ENCODE measurements at places on chromosomes 1 and 21. TPM values are rescaled to one million over a fixed set of nuclear protein-coding genes. Genes with fewer than 3 reads are reported as not detected.

Gene TAS1R1
- total RNA-seq: not detected

- no peak overlapping the region for H3K4me3 ChIP-seq
- no peak overlapping the region for H3K27ac ChIP-seq
- H3K36me3 ChIP-seq: no peaks in the 10 kb centered on the region
- DNase-seq: peak; percentile 72
- H3K27me3 ChIP-seq: no peaks in the 10 kb centered on the region
Measured at GRCh38 chr21:46172863-46173528, 11.3 kb downstream of the SPATC1L start.

Gene DIO1
- not detected for total RNA-seq

DNA sequence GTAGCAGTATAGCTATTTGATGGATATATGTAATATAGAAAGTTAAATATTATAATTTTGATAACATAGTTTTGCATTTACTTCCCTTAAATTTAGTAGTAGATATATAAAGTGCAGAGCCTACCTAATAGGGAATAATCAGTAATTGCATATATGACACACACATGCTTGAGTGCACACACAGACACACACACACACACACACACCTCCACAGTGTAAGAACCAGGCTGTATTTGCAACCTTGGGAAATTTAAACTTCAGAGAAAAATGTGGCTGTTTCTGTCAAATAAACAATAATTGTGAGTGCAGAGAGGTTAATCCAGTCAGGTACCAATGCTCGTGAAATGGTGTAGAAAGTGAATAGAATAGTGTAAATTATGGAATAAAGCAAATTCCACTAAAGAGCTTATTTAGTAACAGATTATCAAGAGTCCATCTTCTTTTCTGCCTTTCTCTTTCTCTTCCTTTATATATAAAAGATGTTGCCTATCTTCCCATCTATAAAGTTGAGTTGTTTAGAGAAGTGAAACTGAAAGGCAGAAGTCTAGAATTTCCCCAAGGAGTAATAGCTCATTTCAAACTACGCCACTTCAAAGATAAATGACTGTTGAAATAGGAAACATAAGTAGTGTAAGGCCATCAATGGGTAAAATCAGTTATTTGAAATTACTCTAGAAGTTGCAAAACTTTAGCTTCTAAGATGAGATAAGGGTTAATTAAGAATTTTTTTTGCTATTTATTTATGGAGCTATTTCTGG lies 273.7 kb downstream of the SRGAP2C start:
- H3K27me3 ChIP-seq: no peaks in the 10 kb centered on the region
- DNase-seq: no peak
- H3K4me1 ChIP-seq: no peaks in the 10 kb centered on the region
- H3K27ac ChIP-seq: no peak overlapping the region

- no peaks in the 10 kb centered on the region for H3K36me3 ChIP-seq
- no peak overlapping the region for H3K27ac ChIP-seq
- no peaks in the 10 kb centered on the region for H3K27me3 ChIP-seq
- peaks cover 14% of the 10 kb centered on the region for H3K4me1 ChIP-seq
- no peak overlapping the region for H3K4me3 ChIP-seq
Measured at GRCh38 chr1:10835822-10836421, 39.5 kb upstream of the CASZ1 start.

DNA sequence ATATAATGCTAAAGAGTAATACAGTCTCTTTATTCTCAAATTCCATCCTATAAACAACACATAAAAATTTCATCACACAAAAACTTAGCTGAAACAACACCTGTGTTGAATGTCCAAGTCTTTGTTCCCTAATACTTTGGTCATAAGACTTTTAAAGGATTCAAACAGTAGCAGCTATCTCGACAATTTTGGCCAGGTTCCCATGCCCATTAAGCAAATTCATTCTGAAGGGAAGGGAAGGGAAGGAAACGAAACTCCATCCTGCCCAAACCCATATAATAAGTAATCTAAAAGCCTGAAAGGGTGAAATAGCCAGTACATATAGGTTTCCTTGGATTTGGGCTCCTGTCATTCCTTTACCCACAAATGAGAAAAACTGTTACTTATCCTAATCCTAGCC lies 7.5 kb downstream of the IVNS1ABP start:
- no peak overlapping the region for H3K27ac ChIP-seq
- no peaks in the 10 kb centered on the region for H3K27me3 ChIP-seq
- H3K4me1 ChIP-seq: peaks cover 44% of the 10 kb centered on the region
- DNase-seq: no peak

Gene CCDC190
- not detected for total RNA-seq

Gene ATPAF1
- 37.1 TPM for total RNA-seq

Gene LCA5L
- not detected for total RNA-seq

Gene TMIGD3
- total RNA-seq: 2.9 TPM

GRCh38 chr1:236829085-236829484 lies 34.0 kb downstream of the MTR start:
- no peak overlapping the region for H3K4me3 ChIP-seq
- H3K27me3 ChIP-seq: no peaks in the 10 kb centered on the region
- no peaks in the 10 kb centered on the region for H3K36me3 ChIP-seq
- H3K4me1 ChIP-seq: no peaks in the 10 kb centered on the region
- DNase-seq: no peak

DNA sequence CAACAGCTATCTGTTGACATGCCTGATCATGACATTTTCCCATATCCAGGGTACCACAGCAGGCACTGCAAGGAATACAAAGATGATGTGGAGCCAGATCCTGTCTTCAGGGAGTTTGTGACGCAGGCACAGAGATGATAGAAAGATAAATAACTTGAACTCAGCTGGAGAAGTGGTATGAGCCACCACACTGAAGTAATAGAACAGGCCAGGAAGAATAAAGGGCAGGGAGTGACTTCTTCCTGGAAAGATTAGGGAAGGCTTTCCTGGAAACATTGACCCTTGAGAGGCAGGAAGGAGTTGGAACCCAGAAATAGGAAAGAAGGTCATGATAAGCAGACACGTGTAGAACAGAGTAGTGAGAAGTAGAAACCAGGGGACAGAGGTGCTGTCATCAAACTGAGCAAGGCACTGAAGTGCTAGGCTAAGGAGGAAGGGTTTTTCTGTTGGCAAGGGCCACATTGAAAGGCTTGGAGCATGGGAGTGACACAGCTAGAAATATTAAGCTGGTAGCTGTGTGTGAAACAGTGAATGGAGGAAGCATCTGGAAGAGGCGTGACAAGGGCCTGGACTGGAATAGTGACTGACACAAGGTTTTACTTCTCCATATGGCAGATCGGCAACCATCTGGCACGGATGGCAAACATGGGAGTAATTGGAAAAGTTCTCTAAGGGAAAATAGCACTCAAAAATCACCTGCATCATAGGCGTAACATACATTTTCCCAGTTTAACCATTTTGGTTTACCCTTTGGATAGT lies 68.4 kb downstream of the AK5 start:
- H3K4me1 ChIP-seq: no peaks in the 10 kb centered on the region
- H3K27ac ChIP-seq: no peak overlapping the region
- no peak for DNase-seq
- no peaks in the 10 kb centered on the region for H3K36me3 ChIP-seq

GRCh38 chr1:47699492-47700235 lies 261.8 kb downstream of the FOXD2 start:
- H3K36me3 ChIP-seq: no peaks in the 10 kb centered on the region
- H3K4me3 ChIP-seq: no peak overlapping the region
- no peaks in the 10 kb centered on the region for H3K27me3 ChIP-seq
- H3K27ac ChIP-seq: no peak overlapping the region
- H3K4me1 ChIP-seq: peaks cover 17% of the 10 kb centered on the region

All from vagina (tissue), 2 donors.